ENCODE measurements at places on chromosomes 7 and 10. TPM values are rescaled to one million over a fixed set of nuclear protein-coding genes. Genes with fewer than 3 reads are reported as not detected.

FOXI2 gene
- not detected for total RNA-seq

GPRIN2 gene
- total RNA-seq = not detected

FGFBP3 gene
- 0.51 TPM for total RNA-seq

ZNF716 gene
- total RNA-seq = not detected

CALN1 gene
- 0.89 TPM for total RNA-seq
